Gastroesophageal sphincter (tissue), 4 donors: ENCODE measurements at places on chromosomes 2 and 18.

DNA sequence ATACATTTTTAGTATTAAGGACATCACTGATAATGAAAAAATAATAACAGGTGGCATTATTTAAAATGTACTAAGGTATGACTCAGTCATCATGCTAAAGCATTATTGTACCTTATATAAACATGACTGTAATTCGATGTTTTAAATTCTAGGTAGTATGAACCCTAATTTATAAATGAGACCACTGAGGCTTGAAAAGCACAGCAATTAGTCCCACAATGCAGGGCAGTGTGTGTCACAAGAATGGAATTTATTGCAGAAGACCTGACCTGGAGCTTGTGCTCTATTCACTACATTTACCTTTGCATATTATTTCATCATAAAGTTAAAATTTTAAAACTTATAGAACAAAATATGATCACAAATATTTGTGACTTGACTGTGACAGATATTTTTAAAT, 358.5 kb upstream of the DSEL start:
- ATAC-seq, result no peak

DNA sequence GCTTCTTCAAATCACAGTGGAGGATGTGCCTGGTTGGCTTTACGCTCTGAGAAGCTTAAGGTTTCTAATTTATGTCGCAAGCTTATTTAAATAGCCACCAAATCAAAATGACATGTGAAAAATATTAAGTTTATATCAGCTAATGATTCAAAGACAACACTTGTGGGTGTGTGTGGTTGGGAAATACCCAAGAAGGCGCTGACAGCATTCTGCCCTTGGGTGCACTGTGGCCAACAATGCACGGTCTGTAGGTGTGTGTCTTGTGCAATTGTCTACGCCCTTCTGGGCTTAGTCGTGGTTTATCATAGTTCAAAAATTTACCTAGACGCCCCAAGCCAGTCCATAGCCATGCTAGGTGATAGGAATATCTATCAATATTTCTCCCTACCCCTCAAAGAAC, 60.9 kb downstream of the KCTD1 start:
- ATAC-seq, result no peak

DNA sequence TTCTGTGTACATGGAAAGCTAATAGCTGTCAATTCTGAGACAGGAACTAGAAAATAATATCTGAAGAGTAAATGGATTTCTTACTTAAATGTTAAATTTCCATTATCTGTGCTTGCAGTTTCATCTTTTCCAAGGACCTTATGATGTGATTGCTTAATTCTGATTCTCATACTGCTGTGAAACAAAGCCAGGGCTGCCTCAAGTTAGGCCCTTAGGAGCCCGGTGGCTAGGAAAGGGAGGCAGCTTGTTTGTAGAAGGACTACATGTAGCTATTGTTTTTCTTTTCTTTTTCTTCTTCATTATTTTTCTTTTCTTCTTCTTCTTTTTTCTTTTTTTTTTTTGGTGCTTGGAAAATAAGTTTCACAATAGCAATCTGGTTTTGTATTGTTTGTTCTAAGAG, 50.5 kb downstream of the XRCC5 start:
- no peak for ATAC-seq

DNA sequence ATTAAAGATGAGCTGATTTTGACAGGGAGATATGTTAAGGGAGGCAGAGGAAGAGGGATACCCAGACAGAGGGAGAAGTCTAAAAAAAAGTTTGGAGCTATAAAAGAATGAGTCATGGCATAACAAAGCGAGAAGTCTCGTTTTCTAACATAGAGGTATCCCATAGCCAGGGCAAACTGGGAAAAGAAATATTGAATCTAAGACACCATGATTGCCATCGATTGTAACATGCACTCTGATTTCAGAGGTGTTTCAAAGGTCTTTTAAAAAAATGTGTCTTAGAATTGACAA, 110.7 kb downstream of the MDH1 start:
- no peak for ATAC-seq

DNA sequence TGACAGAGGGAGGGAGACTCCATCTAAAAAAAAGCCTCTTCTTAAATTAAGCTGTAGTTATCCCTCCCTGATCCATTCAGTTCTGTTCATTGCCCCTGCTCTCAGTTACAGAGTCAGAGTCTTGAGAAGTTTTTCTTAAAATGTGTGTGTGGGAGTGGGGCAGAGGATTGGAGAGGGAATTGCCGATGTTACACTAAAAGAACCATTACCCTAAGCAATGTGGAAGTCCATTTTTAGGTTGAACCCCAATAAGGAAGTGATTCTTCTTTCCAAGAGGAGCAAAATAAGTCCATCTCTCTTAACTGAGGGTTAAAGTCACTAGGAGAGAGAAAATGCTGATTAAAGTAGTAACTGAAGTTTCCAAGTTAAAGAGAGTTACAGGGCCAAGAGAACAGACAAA, 21.2 kb upstream of the THOC1 start:
- no peak for ATAC-seq

GRCh38 chr2:108616318-108616717, 82.0 kb downstream of the LIMS1 start:
- ATAC-seq, result no peak

DNA sequence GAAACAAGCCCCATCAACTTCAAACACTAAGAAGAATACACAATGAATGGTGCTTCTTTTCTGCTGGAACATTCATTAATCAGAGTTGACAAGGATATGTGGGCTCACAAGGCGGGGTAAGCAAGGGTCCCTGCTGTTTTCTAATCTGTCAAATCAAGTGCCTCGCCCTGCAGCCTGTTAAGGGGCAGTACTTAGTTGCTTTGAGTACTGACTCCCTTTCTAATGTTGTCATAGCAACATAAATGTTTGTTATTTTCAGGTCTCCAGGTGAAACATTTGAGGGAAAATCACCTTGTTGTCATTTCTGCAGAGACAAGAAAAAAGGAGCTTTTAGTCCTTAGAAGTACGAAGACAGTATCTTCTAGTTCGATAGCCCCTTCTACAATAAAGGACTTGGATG, 284.7 kb upstream of the PKDCC start:
- ATAC-seq, result no peak

DNA sequence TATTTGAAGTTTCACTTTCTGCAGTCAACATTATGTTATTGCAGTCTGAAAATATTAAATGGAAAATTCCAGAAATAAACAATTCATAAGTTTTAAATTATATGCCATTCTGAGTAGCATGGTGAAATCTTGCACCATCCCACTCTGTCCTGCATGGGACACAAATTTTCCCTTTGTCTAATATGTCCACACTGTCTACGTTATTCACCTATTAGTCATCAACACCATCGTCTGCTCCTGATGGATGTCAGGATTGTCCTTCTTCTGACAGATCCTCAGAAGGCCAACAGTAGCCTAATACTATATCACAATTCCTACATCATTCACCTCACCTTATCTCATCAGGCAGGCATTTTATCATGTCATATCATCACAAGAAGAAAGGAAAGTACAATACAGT, 163.1 kb downstream of the TXNL1 start:
- no peak for ATAC-seq

DNA sequence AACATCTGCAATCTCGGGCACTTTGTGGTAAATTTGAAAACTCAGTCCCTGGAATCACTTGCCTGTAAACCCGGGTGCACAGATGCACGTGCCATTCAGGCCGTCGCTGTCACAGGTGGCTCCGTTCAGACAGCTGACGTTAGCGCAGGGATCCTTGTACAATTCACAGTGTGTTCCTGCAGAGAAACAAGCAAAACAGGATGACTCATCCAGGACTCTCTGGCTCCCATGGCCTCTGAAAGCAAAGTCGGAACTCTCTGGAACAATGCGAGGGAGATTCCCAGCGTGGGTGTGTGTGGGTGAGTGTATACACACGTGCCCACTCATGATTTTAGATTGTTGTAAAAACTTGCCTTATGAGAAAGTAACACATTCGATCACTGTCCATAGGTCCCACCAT, 136.1 kb upstream of the PID1 start:
- peak; percentile 91 for ATAC-seq

GRCh38 chr2:105800953-105801635, 56.4 kb downstream of the NCK2 start:
- no peak for ATAC-seq
